ENCODE measurements at places on chromosomes 13 and 19.

GRCh38 chr19:566403-566802 lies 6.0 kb upstream of the BSG start:
- no peak for DNase-seq

DNA sequence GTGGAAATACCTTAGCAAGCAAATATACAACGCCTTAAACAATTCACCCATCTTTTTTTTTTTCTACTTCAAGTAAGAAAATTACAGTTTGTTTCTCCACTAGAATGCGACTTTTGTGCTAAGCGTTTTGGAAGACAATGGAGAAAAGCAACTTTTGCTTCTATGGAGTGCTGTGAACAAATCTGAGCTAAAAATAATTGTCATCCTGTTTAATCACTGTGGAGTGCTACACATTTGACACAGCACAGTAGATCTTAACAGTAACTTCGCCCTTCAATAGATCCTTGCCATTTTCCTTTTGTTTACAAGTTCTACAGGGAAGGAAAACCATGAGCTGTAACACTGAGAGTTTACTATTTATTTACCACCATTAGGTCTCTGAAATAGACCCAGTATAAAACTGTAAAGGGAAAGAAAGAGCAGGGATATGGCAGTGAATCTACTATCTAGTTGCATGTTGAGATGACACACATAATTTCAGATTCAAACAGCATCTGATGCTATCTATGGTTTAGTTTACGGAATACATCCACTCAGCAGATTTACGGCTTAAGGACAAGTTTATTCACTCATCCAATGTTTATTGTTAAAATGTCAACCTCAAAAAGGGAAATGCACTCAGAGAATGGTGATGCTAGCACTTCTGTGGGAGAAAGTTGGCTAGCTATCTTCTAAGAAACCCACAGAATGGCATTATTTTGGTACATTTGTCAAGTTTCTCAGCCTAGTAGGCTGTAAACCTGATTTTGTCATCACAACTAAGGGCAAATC lies 175.3 kb downstream of the VWA8 start:
- DNase-seq: no peak

DNA sequence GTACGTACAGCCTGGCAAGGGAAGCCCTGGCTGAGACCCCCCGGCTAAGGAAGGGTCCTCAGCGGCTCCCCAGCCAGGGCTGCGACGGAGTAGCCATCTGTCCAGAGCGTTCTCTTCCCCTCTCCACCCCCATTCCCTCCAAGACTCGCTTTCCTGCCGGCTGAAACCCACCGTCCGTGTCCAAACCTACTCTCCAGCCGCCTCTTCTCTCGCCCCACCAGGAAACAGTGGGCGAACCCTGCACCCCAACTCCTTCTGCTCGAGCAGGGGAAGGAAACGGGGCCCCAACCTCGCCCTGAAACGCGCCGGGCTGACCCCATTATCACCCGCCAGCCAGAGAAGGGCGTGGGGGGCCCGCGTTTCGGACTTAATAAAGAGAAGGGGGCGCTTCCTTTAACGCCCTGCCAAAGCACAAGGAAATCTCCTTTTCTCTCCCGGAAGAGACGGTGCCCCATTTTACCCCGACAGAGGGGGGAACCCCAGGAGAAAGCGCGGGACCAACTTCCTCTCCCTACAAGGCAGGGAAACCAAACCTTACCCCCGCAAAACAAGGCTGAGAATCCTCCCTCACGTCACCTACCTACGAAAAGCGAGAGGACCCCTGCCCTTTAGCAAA lies 2.5 kb downstream of the ZC3H4 start:
- no peak for DNase-seq

DNA sequence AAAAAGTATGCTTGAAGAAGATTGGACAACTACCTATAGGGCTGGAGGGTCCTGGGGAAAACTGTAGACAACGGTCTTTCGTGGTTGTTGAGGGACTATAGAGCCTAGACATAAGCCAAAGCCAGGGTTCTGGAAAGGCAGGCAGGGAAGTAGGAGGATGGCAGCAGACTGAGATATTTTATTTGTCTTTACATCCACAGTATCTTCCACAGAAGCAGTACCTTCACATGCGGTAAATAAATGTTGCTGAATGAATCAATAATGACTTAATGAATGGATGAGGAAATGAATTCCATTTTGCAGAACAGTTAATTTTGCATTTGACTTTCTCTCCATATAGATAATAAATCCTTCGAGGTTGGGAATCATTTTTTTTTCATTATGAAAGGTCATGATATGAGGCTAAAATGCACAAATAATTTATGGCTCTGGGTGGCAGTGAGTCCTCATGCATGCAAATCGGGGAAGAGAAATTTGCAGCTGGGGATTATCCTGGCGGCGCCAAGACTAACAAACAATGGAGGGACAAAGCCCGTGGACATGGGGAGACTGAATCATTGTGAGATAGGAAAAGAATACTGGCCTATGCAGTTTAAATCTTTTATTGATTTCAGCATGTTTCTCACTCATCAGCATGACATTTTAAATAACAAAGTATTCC lies 102.0 kb downstream of the ERCC5 start:
- DNase-seq: no peak

DNA sequence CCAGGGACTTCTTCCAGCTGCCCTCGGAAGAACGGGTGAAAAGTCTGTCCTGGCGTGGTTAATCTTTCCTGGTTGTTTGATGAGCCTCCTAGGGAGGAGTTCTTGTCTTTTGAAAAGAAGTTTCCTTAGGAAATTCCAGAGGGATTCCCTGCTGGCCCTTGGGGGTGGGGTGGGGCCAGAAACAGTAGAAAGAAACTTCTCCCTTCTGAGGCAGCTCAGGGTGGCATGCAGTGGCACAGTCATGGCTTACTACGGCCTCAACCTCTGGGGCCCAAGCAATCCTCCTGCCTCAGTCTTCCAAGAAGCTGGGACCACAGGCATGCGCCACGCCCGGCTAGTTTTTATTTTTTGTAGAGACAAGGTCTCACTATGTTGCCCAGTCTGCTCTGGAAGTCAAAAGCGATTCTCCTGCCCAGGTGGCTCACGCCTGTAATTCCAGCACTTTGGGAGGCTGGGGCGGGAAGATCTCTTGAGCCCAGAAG lies 1.5 kb downstream of the ZNF101 start:
- no peak for DNase-seq

- DNase-seq: no peak
These were observed 16.1 kb downstream of the ZNF506 start for GRCh38 chr19:19805480-19805879.

DNA sequence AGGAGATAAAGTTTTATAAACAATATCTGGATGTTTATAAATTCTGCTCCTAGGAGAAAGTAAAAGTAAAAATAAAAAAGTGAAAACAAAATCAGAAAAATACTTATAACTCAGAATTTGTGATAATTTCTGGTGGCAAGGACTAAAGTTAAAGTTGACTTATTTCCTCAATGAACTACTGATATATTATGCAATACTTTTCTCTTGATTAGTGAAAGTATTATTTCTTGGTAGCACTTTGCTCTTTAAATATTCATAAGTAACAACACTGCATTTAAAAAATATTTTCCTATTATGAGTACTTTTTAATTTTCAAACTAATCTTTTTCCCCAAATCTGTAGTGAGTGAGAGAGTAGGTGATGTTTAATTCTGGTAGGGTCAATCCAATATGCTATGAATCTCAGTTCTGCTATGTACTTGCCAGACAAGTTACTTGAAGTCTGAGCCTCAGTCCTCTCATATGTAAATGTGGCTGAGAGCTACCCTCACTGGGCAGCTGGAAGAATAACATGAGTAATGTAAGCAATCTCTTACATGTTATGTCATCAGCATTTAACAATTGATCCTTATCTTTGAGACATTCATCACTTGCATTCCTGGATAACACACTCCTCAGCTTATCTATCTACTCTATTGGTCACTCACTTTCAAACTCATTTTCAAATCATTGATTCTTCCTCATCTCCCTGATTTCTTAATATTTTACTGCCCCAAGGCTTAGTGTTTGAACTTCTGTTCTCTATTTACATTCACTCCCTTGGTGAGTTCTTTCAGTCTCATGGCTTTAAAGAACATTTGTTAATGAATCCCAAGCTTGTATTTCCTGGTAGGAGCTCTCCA lies 239.0 kb downstream of the RGCC start:
- DNase-seq: no peak

GRCh38 chr19:29380581-29380980 lies 145.2 kb upstream of the VSTM2B start:
- DNase-seq: no peak

DNA sequence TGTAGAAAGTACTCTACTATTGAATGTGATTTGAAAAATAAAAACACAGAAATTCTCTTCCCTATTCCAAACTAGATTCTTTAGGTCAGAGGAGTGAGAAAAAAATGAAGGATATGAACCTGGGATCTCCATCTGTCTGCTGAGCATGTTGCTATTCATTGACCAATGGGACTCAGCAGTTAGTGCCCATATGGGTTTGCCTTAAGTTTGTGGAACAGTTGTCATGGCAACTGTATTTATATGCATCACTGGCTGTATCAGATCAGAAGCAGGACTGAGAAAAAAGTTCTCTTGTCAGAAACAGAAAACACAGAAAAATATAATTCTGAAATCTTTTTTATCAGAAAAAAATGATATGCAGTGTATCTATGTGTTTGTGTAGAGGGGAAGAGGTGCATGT lies 73.3 kb upstream of the ATXN8OS start:
- DNase-seq: no peak

- no peak for DNase-seq
These were observed 61.4 kb upstream of the SLITRK1 start for GRCh38 chr13:83943530-83944279.

DNA sequence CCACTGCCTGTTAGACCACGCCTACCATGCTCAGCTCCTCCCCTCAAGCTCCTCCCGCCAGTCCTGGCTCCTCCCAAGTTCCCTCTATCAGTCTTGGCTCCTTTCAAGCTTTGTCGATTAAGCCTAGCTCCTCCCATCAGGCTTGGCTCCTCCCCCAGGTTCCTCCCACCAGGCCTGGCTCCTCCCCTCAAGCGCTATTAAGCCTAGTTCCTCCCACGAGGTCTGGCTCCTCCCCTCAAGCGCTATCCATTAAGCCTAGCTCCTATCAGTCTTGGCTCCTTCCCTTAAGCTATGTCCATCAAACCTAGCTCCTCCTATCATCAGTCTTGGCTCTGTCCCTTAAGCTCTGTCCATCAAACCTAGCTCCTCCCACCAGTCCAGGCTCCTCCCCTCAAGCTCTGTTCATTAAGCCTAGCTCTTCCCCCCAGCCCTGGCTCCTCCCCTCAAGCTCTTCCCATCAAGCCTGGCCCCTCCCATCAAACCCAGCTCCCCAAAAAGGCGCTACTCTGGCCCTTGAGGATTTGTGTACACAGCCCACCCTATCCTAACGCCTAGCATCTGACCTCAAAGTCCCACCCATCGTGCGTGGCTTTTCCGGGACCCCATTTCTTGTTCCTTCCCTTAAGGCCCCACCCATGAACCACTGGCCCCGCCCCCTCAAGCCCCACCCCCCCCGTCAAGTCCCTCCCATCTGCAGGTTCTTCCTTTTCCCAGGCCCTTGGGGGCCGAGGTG lies 10.0 kb downstream of the CAMSAP3 start:
- DNase-seq: no peak
